ENCODE measurements at places on chromosomes 13 and 19.

DNA sequence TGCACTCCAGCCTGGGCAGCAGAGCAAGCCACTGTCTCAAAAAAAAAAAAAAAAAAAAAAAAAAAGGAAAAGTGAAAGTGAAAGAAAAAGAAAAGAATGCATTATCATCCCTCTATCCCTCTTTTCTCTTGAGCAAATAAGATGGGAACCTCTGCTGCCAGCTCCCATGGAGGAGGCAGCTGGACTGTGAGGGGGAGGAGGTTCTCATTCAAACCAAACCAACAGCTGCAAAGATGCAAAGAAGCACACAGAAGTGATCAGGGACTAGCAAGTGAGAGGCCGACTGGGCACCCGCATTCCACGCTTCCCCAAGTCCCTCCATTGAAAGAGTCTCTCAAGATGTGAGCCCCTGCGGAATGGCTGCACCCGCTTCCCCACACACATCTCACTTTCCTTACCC lies 63.5 kb downstream of the TSHZ3 start:
- no peak for DNase-seq

GRCh38 chr19:5334824-5335500 lies 5.7 kb downstream of the PTPRS start:
- DNase-seq = no peak

DNA sequence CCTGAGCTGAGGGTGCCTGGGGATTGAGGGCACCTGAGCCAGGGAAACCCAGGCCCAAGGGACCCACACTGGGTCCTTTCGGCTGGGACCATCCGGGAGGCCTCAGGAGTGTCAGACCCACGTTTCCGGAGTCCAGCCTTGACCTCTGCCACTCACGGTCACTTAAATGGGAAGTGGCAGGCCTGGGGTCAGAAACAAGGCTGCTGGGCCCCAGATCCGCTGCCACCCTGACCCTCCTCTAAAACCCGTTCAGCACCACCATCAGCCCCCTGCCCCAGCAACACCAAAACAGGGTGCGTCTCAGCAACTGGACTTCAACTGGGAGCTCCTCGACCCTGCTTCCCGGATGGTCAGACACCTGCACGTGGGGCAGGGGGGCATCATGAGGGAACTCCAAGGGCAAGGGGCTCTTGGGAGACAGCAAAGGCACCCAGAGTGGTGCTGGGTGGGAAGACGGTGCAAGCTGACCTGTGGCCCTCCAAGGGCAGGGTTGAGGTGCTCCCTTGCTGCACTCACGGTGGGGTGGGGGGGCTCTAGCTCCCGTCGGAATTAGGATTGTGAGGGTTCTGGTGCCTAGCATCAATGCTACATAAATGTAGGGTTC lies 1.2 kb upstream of the PLPP2 start:
- no peak for DNase-seq

- DNase-seq = no peak
Measured at GRCh38 chr13:52005841-52006522, 5.3 kb downstream of the ATP7B start.

GRCh38 chr19:18423258-18424020 lies 4.2 kb downstream of the SSBP4 start:
- DNase-seq = no peak

- no peak for DNase-seq
Measured at GRCh38 chr13:44196196-44196751, 177.3 kb upstream of the SERP2 start.

- DNase-seq = no peak
Measured at GRCh38 chr13:91216928-91217700, 130.4 kb upstream of the MIR17HG start.

Measured in CD4-positive, alpha-beta T cell treated with Interleukin-21 for 1 hour (primary cell).